ENCODE measurements at places on chromosomes 7 and 10.
A peak's percentile ranks its signal among the peaks of the same experiment; 100 is the strongest.

DNA sequence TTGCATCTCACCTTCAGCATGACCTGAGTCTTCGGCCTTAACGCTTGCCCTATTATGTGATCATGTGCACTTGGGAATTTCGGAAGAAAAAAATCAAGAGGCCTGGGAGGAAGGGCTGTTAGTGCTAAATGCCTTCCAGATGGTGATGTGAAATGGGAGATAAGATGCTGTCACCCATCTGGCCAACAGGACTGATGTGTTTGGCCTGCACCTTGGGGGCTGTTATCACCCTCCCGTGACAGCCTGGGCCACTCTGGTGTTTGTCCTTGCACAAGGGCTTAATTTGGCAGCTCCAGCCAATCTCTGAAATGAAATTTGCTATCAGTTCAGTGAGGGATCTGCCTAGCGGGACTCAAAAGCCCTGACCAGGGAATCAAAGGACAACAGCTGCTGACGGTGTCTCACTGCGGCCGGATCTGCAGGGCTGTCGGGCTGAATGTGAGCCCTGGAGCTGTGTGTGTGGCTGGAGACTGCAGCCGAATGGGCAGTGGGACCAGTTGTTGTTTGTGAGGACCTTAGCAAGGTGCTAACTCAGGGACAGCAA lies 131.4 kb upstream of the BTBD16 start:
- no peak for DNase-seq

DNA sequence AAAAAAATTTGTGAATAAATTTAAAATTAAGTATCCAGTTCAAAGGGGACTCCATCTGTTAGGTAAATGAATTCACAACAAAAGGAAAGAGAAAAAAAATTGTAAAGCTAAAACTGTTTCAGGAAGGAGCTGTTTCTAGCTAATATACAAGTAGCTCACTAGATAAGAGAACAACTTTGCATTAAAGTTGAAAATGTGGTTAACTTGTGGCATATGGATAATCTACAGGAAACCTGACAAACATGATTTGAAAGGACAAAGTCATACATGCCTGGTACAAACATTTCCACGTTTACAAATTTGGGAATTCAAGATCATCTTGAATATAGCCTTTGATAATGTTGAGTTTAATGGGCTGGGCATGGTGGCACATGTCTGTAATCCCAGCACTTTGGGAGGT lies 8.9 kb downstream of the NT5C3A start:
- no peak for DNase-seq

DNA sequence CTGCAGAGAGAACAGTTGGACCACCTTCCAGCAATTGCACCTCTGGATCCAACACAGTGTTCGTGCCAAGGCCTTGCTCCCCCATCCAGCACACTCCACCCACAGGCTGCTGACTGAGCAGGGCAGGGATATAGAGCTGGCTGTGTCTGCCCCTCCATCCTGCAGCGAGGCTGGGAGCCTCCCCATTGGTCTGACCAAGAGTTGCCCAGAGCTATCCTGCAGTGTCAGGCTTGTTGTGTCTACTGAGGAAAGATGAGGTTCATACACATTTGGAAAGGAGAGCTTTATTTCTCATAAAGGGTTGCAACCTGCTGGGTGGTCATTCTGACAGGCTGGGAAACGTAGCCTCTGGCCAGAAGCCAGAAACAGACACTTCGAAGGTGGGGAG lies 27.1 kb downstream of the PRF1 start:
- peak; percentile 69 for DNase-seq

DNA sequence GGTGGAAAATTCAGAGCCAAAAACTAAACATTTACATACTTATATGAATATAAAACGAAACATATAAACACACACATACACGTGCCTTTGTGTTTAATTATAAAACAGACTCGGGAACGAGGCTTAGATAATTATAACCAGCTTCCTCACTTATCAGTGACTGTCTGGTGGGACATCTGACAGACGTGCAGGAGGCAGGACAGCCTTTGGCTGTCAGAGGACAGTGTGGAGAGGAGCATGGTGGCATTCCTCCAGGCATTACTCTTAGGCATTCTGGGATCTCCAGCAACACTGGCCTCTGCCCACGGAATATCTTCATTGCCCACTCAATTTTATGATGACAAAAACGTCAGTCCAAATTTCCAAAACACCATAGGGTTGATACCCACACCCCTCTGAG lies 262.2 kb upstream of the NFE2L3 start:
- DNase-seq = no peak

DNA sequence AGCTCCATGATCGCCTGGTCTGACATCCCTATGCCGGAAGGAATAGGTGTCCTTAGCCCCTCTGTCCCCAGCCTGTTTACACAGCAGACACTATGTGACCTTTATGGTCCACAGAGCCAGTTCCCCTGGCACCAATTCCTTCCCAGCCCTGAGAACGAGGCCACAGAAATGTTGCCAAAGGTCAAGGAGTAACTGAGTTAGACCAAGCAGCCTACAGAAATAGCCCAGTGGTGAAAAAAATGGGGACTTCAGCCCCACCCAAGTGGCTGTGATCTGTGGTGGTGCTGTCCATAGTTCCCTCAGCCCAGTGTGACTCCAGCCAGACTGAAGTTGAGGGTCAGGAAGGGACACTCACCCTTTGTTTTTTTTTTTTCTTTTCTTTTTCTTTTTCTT lies 2.5 kb downstream of the PGAM2 start:
- DNase-seq = no peak

GRCh38 chr7:142807855-142808460 lies 37.2 kb downstream of the PRSS2 start:
- DNase-seq = peak; percentile 81

GRCh38 chr7:84948634-84949033 lies 238.2 kb downstream of the SEMA3D start:
- no peak for DNase-seq

GRCh38 chr7:85186083-85186520 lies 754 bp downstream of the SEMA3D start:
- no peak for DNase-seq

- DNase-seq = no peak
Observed at GRCh38 chr7:25379351-25380300, 151.3 kb upstream of the NPVF start.

GRCh38 chr7:54860003-54860775 lies 101.2 kb upstream of the SEC61G start:
- DNase-seq = peak; percentile 33

DNA sequence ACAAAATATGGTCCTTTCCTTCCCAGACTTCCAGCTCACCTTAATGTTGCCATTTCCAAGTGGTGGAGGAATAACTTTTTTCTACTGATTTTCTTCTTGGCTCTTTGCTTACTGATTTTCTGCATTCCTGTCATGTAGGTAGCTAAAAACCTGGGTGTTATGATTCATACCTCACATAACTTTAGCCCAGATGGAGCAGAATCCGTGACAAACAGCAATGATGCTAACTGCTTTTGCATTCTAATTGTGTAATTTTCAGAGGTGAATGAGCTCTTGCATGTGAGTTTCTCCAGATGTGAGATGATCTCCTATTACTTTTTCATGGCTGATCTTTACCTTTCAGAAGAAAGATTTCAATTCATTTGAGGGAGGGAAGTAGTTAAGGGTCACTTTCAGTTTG lies 43.4 kb downstream of the WDR11 start:
- DNase-seq = no peak

GRCh38 chr10:100685331-100685730 lies 60.1 kb upstream of the PAX2 start:
- DNase-seq = no peak

- no peak for DNase-seq
Observed at GRCh38 chr7:118040562-118040961, 143.4 kb upstream of the LSM8 start.

DNA sequence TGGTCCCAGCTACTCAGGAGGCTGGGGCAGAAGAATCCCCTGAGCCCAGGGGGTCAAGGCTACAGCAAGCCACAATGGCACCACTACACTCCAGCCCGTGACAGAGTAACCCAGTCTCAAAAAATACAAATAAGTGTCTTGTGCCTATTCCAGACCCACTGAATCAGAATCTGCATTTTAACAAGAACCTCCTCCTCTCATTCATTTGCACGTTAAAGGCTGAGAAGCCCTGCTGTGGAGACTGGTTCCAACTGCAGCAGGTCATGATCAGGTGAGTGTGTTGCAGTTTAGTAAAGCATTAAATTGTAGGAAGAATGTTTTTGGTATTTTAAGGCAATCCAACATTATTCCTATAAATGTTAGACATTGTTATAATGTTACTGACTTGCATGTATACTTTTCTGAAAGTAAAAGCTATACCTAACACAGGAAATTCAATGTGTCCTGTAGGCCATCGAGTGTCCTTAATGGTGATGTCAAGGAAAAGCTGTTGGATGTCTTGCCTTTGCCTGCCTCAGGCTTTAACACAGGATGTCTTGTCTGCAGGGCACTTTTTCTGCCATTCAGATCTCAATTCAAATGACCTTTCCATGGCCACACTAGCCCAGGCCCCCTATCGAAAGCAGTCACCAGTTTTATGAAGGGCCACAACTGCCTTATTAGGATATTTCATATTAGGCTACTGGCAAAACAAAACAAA lies 30.4 kb downstream of the MKRN1 start:
- DNase-seq = no peak

GRCh38 chr7:132547821-132548220 lies 28.4 kb downstream of the PLXNA4 start:
- no peak for DNase-seq

All from NCI-H226 (cell line).